ENCODE measurements at places on chromosomes 13 and 19. TPM values are rescaled to one million over a fixed set of nuclear protein-coding genes. Genes with fewer than 3 reads are reported as not detected.
A peak's percentile ranks its signal among the peaks of the same experiment; 100 is the strongest.

DNA sequence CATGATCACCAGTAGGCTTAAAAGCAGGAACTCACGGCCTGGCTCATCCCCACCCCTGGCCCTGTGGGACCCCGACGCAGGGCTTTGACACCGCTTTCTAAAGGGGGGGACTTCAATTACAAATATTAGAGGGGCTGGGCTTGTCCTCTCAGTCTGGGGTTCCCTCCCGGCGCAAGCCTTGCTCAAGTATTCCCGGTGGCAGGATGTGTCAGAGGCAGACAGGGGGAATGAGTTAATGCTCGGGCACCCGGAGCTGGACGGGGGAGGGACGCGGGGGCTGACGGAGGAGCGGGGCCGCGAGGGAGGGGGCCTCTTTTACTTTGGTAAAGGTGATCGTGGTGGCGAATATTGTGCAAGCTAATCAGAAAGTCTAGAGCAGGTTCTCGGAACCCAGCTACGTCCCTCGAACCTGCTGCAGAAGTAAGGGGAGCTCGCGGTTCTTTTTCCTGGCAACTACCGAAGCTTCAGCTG is 1.1 kb downstream of the FGF14 start:
- DNase-seq, result no peak

GRCh38 chr13:72221276-72221962 is 354.4 kb upstream of the DACH1 start:
- no peak for DNase-seq

ETV2 gene
- total RNA-seq, result 1.6 TPM

DNA sequence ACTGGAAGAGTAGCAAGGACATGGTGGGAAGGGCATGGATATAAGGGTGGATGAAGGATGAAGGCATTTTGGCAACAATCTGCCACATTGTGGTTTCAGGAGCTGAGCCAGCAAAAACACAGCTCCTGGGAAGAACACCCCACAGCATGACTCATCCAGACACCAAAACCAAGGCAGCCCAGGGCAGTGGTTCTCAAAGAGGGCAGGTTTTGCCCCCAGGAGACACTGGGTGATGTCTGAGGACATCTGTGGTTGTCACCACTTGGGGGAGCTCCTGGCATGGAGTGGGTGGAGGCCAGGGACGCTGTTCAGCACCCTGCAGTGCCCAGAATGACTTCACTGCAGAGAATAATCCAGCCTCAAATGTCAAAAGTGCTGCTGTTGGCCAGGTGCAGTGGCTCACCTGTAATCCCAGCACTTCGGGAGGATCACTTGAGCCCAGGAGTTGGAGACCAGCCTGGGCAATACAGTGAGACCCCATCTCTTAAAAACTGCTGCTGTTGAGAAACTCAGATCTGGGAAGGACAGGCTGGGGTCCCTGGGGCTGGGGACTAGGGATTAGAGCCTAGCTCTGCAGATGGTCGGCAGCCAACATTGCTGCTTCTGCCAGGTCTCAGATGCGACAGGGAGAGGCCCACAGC is 16.1 kb downstream of the ZFR2 start:
- DNase-seq, result no peak

FCGBP gene
- 13.1 TPM for total RNA-seq

LILRB4 gene
- 1.7 TPM for total RNA-seq

DNA sequence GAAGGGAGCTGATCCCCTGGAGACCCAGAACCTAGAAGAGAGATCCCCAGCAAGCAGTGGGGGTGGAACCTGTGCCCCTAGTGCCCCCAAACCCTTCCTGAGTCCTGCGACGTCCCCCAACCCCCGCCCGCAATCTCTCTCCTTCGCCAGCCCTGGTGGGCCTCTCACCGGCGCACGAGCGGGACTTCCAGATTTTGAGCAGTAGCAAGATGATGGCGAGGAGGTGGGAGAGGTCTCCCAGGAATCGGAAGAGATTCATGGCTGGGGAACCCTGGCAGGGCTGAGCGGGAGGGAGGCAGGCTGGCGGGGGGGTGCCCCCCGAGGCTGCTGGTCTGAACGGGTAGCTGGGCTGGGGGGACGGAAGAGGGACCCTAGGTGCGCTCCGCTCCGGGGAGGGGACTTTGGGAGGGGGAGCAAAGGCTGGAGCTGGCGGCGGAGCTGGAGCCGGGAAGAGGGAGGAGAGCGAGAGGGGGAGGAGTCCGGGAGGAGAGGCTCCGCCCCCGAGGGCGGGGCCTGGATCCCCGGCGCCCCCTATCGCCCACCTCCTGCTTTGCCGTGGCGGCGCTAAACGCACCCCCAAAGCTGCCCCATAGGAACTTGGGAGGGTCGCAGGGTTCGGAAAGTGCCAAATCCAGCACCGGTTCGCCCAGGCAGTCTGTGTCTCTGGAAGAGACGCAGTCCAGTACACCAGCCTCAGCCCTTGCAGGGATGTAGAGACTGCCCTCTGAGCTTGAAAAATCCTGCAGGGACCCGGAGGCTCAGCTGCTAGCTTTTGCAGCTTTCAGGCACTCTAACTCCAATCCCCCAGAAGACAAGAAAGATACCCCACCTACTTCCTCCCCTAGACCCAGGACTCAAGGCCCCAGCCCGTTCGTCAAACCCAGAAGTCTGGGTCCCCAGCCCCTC is at the start of gene KDELR1:
KDELR1 (minus strand) TSS at position 452 of the 906 bp plus-strand sequence; CDS start at position 259, 193 bp downstream.
- DNase-seq, result peak; percentile 91

DNA sequence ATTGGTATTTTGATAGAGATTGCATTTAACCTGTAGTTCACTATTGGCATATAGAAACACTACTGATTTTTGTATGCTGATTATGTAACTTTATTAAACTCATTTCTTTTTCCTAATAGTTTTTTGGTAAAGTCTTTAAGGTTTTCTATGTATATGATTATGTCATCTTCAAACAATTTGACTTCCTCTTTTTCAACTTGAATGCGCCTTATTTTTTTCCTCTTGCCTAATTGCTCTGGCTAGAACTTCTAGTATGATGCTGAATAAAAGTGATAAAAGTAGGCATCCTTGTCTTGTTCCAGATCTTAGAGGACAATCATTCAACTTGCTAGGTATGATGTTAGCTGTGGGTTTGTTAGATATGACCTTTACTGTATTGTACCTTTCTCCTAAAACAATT is 1034.9 kb downstream of the PCDH9 start:
- no peak for DNase-seq

DNA sequence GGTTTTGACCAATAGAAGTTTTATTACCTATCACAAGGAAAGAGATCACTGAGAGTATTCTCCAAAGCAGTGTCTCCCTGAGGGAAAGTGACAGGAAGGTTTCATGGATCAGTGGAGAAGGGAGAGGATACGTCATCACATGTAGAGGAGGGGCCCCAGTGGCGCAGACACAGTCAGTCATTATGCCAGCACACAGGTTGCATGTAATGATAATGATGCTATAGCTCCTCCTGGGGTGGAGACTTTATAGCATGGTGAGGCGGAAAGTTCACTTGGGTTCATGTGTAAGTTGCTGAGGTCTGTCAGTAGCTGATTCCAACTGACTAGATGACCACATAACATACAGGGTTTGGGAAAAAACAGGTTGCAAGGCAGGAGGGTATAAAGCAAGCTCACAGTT is 88.8 kb downstream of the FNDC3A start:
- no peak for DNase-seq

GRCh38 chr13:112768795-112769481 is 79.1 kb downstream of the ATP11A start:
- no peak for DNase-seq

TMPRSS9 gene
- total RNA-seq, result 0.22 TPM

CELF5 gene
- 0.14 TPM for total RNA-seq

SMIM24 gene
- 5.2 TPM for total RNA-seq

GRCh38 chr13:63614874-63615612 is 2199.4 kb upstream of the PCDH20 start:
- DNase-seq, result no peak

PROZ gene
- total RNA-seq, result not detected

- no peak for DNase-seq
Observed at GRCh38 chr13:99505814-99506269, 4.6 kb downstream of the TM9SF2 start.

DNA sequence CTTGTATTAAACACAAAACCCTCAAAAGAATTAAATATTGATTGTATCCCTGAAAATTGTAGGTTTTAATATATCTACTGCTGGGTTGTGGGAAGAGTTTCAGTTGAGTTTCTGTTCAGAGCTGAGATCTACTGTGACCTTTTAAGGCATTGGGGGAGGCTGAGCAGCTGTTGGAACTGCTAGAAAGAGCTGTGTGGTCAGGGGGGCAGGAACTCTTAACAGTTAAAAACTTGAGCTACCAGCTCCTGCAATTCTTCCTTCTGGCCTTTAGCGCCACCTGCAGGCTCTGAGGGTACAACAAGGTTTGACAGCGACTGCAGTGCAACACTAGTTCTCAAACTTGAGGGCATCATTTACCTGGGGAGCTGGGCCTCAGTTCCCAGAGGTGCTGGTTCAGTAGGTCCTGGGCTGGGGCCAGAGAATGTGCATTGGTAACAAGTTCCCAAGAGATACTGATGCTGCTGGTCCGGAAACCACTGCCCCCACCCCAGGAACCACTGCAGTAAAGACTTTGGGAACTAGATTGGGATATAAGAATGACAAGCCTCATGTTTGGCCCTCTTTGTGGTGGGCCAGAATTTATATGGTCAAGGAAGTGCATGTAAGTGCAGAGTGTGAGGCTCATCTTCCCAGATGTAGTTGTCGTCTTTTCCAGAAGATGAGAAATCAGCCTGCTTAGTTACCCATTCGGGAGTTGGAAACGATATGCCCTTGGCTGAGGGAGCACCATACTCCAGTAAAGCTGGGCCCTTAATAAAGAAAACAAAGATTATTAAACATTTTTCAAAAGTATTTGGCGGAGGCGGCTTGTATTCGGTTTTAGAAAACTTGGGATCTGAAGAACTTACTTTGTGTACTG is 2.6 kb downstream of the RNASEH2B start:
- DNase-seq, result peak; percentile 92

MAP3K10 gene
- total RNA-seq, result 26.4 TPM

GRCh38 chr13:106296723-106297122 is 238.7 kb downstream of the EFNB2 start:
- no peak for DNase-seq

ELSPBP1 gene
- not detected for total RNA-seq

Data from activated naive CD8-positive, alpha-beta T cell treated with anti-CD3 and anti-CD28 coated beads, Interleukin-2, amount 10 ng/mL, durations not matched to agents 7 days and 5 days (primary cell).